ENCODE measurements at places on chromosomes 6 and 20. TPM values are rescaled to one million over a fixed set of nuclear protein-coding genes. Genes with fewer than 3 reads are reported as not detected.

Gene SLC13A3
- total RNA-seq = 0.40 TPM

Gene HSPA12B
- 6.6 TPM for total RNA-seq

Gene PHF20
- 45.8 TPM for total RNA-seq

Gene DLK2
- total RNA-seq = not detected

Gene GABRR2
- 2.5 TPM for total RNA-seq

Gene RIMS1
- total RNA-seq = 0.44 TPM

Gene ATP9A
- total RNA-seq = 35.2 TPM

Gene STX11
- total RNA-seq = 4.7 TPM

Gene OR2J3
- not detected for total RNA-seq

Gene RIPOR3
- not detected for total RNA-seq

Gene NOX3
- total RNA-seq = not detected

Gene TMEM14C
- total RNA-seq = 89.3 TPM

Gene PTCRA
- total RNA-seq = not detected

Gene HEY2
- total RNA-seq = not detected

Gene PFDN6
- total RNA-seq = 63.5 TPM

Gene TBXT
- not detected for total RNA-seq

Gene FAM209B
- not detected for total RNA-seq

Gene MMUT
- total RNA-seq = 15.7 TPM

Gene SLC17A1
- total RNA-seq = not detected

Data from endothelial cell of umbilical vein (primary cell).